ENCODE measurements at places on chromosomes 4 and X.

DNA sequence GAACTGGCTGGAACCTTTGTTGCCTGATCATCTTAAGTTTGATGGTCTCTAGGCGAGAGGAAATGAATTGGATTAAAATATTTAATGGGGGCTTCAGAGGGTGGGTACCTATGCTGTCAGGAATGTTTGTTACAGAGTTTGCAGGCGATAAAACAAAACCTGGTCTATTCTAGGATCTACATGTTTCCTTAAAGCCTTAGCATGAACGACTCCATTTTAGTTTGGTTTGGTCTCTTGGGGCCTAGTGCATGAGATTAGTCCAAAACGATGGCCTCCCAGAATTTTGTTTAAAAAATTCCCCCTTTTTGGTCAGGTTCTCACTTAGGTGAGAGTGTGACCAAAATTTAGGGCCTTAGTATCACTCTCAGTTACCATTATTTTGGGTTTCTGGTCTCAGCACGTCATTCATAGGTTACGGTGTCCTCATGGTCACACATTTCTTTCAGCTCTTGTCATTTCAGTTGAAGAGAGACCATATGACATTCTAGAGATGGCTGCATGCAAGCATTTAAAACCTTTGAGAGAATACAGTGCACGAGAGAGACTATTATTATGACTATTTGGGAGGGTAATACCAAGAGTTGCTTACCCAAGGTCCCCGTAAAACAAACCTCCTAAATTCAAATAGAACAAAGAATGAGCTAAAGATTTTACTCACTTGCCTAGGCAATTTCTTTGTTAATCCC lies 13.8 kb downstream of the MOB1B start:
- DNase-seq = no peak

DNA sequence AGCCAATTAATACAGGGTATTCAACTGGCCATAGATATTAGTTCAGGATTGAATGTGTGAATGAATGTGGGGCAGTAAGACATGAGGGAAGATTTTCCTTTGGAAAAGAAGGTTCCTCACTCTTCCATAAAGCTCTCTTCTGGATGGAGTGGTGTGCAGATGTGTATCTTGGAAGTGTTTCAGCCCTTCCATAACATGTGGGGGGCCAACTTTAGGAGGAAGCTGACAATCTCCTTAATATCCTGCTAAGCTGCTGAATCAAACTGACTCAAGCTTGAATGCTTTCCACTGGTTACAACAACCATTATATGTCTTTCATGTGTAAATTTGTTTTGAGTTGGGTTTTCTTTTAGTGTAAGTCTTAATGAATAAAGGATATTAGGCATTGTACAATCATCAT lies 40.3 kb downstream of the FANCB start:
- DNase-seq = no peak

DNA sequence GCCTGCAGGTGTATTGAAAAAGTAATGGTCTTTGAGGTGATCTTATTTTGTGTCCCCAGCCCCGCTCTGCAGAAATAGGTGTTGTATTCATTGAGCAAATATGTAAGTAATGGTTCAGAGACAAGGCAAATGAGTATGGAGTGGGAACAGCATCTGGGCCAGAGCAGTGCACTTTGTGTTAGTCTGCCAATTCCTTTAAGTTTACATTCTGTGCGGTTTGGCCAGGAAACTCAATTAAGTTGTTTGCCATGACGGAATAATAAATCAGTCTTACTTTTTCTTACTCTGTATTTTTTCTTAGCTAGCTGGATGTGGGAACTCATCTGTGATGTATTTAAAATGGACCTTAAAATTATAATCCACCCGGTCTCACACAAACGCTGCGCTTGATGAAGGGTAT lies 12.6 kb downstream of the DCLK2 start:
- no peak for DNase-seq

DNA sequence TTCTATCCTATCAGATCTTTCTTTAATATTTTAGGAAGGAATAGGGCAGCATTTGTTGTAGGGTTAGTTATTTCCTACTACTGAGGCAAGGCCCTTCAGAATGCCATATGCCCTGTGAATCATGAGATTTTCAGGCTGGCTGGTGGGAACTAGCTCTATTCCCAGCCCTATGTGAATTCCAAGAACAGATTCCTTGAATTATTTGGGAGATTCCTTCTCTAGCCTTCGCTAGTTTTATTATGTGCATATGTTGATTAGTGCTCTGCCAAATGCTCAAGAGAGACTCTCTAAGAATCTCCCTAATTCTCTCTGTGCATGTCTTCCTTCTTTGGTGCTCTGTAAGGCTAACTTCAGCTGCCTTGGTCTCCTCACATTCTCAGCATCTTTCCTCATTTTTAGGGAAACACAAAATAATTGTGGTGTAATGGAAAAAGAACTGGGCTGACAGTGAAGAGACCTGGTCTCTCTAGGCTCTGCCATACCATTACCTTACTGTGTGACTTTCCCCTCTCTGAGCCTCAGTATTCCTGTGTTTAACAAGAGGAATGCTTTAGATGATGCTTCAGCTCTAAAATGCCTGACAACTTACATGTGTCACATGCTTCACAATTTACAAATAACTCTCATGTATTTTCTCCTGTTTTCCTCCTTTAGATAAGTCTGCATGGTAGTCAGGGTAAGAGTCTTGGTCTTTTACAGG lies 79.7 kb downstream of the VMA21 start:
- DNase-seq = no peak

- DNase-seq = peak; percentile 17
Measured at GRCh38 chr4:88320780-88321373, 36.5 kb upstream of the PPM1K start.

Measured in stimulated activated CD4-positive, alpha-beta T cell treated with anti-CD3 and anti-CD28 coated beads, Interleukin-2, amount 100 ng/mL, for 48 hours (primary cell).